ENCODE measurements at places on chromosomes 3 and 15.
A peak's percentile ranks its signal among the peaks of the same experiment; 100 is the strongest.

GRCh38 chr3:43455233-43455632, 166.6 kb downstream of the ANO10 start:
- DNase-seq: peak; percentile 38

GRCh38 chr3:37944391-37944842, 46.2 kb upstream of the VILL start:
- DNase-seq: no peak

DNA sequence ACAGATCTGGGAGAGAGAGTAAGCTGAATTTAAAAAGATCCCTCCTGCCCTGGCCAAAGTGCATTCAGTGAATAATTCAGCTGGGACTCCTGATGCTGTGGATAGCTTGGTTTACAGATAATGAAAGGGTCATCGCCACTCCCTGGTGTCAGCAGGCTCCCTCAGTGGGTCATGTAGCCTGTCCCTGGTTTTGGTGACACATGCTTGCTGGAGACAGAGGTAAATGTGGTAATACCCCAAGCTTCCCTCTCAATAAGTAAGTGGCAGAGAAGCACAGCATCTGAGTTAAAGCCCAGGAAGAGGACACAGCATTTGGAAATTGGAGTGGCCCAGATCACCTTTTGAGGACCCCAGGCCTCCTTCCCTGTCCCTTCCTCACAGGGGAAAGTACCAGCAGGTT, 1.8 kb downstream of the TMEM115 start:
- DNase-seq: no peak

- DNase-seq: no peak
Observed at GRCh38 chr3:44301746-44302145, 36.8 kb upstream of the TCAIM start.

GRCh38 chr3:171784937-171785336, 25.3 kb downstream of the PLD1 start:
- DNase-seq: no peak

GRCh38 chr3:72329354-72329753, 518.9 kb downstream of the SHQ1 start:
- DNase-seq: peak; percentile 42

DNA sequence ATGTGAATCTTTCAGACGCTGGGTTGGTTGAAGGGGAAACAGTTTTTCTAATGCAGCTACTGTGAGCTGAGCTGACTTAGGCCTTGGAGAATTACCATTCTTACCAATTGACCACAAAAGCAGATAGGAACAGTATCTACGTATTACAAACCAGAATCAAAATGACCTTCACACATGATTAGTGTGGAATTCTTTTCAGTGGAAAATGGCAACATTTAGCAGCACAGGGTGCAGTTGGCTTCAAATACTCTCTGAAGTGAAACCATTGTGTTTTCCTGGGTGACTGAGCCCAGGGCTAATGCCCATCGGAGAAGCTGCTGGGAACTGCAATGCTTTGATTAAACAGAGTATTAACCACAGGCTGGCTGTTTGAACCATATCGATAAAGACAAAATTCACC, 40.2 kb upstream of the GOLGA8J start:
- DNase-seq: no peak

- no peak for DNase-seq
Observed at GRCh38 chr15:90232941-90233386, 777 bp downstream of the CIB1 start.

- DNase-seq: no peak
Observed at GRCh38 chr3:107238787-107239186, 138.5 kb upstream of the CCDC54 start.

- no peak for DNase-seq
Observed at GRCh38 chr15:44438402-44438801, 11.0 kb downstream of the CTDSPL2 start.

DNA sequence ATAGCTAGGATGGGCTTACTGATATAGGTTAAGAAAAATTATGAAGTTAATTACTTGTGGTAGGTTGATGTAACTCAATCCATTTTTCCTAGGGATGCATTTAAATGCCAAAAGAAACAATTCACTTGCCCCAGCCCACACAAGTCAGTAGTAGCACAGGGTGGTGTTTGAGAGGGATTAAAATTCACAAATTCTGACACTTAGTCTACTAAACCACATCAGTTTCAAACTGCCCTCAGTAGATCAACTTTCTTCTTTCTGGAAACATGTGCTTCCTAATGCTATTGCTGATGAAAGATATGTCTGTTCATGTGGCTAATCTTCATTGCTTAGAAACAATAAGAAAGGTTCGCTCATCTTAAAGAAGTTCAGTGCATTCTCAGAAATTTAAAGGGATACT, 160.6 kb downstream of the EPHA3 start:
- no peak for DNase-seq

GRCh38 chr3:102078854-102079808, 229.8 kb downstream of the NFKBIZ start:
- DNase-seq: no peak

- DNase-seq: no peak
Observed at GRCh38 chr15:50377867-50378751, 23.1 kb upstream of the GABPB1 start.

DNA sequence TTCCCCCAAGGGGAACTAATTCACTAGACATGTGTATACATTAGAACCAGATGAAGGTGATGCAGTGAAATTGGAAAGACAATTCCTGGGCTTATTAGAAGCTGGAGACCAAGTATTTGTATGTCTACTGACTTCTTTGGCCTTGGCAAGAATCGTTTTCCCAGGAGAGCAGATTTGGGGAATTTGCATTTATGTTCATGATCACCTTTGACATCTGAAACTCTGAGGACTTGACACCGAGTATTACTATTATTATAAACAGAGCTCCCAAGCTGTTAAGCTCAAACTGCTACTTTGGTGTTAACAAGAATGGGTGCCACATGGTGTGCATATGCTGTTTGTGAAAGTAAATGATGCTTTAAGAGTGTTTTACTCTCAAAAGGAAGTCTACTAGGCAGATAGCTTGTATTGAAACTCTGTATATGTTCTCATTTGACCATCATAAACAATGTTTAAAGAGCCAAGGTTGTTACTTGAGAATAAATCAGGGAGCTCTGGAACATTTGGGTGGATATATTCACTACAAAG, 519.8 kb upstream of the GOLIM4 start:
- no peak for DNase-seq

DNA sequence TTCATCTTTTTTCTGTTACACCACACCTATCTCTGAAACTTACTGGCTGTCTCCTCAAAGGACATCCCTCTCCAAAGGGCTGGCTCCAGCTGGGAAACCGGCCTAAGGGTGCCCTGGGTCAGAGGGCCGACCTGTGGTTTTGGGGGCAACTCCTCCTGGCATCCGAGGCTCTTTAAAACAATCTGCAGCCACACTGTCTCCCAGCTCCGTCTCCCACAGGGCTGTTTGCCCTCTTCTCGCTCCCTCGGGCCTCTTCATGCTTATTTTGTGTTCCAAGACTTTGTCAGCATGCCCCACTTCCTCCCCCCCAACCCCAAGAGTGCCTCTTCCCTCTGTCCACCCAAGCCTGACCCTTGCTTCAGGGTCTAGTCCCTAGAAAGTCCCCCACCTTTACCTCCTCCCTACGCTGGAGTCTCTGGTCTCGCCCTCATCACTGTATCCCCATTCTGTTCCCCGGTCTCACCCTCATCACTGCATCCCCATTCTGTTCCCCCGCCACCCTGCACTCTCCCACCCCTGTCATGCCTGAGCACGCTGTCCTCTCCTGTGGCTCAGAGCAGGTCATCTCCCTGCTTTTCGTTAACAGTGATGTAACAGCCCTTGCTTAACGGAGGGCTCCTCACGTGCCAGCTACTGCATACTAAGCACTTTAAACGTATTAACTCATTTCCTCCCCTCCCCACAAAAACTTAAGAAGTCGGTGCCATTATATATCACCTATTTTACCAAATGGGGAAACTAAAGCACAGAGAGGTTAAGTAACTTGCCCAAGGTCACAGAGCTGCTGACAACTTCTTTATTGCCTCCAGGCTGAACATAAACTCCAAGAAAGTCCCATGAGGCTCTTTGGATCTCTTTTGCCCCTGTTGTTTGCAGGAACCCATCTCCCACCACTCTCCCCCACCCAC, 1.1 kb upstream of the CSK start:
- DNase-seq: peak; percentile 37

- peak; percentile 55 for DNase-seq
Observed at GRCh38 chr3:171966533-171967136, 72.7 kb upstream of the FNDC3B start.

DNA sequence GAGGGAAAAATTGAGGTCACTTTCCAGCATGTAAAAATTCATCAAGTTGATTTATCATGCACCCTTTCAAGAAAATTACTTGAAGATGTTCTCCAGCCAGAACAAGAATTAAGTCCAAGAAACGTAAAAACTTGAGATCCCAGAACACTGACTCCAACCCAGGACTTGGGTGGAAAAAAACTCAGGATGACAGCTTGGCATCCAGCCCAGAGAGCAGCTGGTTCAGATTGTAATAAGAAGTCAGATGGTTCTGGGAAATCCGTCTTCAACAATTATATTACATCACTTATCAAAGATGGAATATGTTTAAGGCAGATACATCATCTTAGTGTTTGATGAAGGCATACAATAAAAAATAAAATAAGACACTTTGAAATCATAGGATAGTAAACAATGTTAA, 23.0 kb upstream of the DNAJC13 start:
- DNase-seq: peak; percentile 68

- no peak for DNase-seq
Observed at GRCh38 chr3:27813255-27813654, 91.1 kb upstream of the EOMES start.

DNA sequence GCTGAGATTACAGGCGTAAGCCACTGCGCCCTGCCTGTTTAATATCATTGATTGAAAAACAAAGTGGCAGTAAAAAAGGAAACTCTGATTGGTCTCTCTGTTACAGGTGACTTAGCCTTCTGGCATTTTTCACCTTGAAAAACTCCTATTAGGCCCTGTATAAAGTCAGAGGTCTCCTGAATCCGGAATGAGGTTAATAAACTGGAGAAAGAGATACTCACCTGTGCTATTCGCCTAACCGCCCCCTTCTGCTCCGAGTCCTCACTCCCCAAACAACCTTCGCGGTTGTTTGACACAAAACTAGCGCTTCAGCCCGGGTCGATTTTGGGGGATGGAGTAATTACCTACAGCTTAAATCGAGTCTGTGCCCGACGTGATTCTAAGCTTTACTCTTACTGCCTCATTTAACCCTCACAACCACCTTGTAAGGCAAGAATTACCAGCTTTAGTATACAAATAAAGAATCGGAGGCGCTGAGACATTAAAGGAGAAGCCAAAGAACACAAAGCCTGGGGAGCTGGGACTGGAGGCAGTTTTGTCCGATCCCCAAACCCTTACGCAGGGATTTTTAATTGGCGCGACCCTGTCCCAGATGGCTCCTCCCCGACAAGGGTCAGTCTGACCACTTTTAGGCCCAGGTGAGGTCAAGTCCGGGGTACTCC, 441 bp downstream of the CEP70 start:
- DNase-seq: peak; percentile 5

DNA sequence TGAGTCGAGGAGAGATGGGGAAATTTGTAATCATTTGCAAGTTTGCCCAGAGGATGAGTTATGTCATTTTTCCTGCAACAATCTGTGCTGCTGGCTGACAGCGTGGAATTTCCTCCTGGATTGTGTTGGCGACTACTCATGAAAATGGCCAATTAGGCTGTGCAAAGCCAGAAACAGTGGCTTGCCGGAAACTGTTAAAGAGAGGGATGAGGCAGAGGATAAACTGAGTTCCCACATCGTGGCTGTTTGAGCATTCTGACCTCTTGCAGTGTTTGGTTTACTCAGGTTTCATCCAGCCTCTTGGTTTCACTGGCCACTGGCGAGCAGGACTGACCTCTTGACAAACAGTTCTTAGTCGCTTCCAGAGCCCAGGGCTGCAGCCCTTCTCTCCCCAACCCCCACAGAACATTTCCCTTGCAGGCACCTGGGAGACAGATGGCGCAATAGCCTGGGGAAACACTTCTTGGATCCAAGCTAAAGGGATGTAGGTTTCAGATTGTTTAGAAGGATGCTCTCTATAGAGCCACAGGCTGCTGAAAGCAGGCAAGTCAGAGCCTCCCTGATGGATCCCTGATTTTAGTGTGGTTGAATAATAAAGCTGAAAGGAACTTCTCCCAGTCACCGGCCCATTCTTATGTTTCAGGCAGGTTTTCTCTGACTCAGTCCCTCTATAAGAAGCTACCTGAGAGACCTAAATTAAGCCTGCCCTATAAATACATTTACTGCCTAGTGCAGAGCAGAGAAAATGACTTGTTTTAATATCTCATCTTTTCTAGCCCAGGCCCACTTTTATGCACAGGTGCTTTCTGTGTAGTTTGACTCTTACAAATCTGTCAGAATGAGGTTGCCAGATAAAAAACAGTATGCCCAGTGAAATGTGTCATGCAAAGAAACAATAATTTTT, 92.8 kb upstream of the UBE2E1 start:
- peak; percentile 94 for DNase-seq

DNA sequence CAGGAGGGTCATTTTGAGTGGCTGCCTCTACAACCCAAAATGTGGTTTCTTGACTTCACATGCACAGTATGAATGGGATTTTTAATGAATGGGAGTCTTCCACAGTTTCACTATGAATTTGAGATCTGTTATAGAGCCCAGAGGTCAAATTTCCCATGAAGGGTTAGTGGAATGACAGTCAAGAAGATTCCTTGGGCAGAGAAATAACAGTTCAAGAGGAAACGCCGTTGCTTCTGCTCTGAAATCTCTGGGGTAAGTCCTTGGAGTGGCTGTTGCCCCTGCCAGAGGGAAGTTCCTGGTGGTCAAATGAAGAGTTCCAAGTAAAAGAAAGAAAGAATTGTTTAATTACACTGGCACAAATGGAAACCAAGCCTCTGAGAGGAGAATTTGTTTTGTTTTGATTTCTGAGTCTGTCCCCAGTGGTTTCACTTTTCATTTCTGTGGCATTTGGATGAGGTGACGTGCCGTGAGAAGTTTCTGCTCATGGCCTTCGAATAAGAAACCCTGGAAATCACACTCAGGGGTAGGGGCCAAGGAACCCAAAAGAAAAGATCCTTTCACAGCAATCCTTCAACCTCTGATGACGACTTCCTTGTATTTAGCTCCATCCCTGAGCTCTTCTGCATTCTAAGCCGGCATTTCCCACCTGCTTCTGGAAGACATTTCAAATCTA, 77.5 kb upstream of the IL12A start:
- no peak for DNase-seq

GRCh38 chr3:80190051-80190450, 422.3 kb upstream of the ROBO1 start:
- DNase-seq: peak; percentile 96

- no peak for DNase-seq
Observed at GRCh38 chr3:24375947-24376384, 118.7 kb downstream of the THRB start.

DNA sequence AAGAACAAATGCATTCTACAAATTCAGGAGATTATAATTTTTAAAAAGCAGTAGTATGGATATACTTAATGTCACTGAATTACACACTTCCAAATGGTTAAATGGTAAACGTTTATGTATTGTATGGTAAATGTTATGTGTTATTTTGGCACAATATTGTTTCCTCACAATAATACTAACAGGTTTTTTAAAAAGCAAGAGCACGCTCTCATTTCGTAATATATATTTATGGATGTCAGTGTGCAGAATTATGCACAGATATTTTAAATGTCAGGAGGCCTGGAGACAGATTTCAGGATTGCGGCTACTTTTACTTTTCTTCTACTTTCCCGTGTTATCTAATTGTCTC, 533 bp downstream of the ZNF445 start:
- no peak for DNase-seq

- no peak for DNase-seq
Observed at GRCh38 chr15:61243983-61244593, 15.0 kb upstream of the RORA start.

- DNase-seq: no peak
Observed at GRCh38 chr3:105653868-105654267, 214.9 kb downstream of the CBLB start.

- DNase-seq: no peak
Observed at GRCh38 chr3:132840201-132840700, 118.0 kb upstream of the NPHP3 start.
